Endodermal cell (in vitro differentiated cells): ENCODE measurements at places on chromosomes 1 and 21. TPM values are rescaled to one million over a fixed set of nuclear protein-coding genes. Genes with fewer than 3 reads are reported as not detected.

DNA sequence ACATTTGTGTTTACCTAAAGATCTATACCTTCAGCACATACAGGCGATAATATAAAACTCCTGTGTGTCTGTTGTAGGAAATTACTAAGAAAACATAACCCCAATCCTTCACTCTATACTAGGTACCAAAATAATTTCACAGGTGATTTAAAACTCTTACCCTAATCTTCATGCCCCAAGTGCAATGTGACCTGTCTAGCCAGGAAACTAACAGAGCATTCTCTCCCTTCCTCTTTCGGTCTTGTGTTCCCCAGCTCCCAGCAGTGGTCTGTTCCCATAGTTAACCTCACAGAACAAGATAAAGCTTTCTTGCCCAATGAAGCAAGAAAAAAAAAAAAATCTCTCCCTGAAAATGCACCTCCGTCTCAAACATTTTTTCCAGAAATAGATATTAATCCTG, 493.5 kb downstream of the DPYD start:
- H3K27ac ChIP-seq = no peak overlapping the region
- no peaks in the 10 kb centered on the region for H3K36me3 ChIP-seq
- no peaks in the 10 kb centered on the region for H3K27me3 ChIP-seq

MTR gene
- total RNA-seq = 28.4 and 28.5 TPM in 2 replicates

ERICH3 gene
- not detected in 2 replicates for total RNA-seq

- no peak for DNase-seq
- H3K4me3 ChIP-seq = no peak overlapping the region
- no peaks in the 10 kb centered on the region for H3K27me3 ChIP-seq
- no peaks in the 10 kb centered on the region for H3K36me3 ChIP-seq
- peaks cover 3% of the 10 kb centered on the region for H3K4me1 ChIP-seq
Observed at GRCh38 chr1:185355947-185356346, 38.9 kb upstream of the IVNS1ABP start.

NOL9 gene
- total RNA-seq = 22.5 to 39.3 TPM (median 35.0 TPM) in 3 replicates

SNX7 gene
- total RNA-seq = 37.5 and 39.1 TPM in 2 replicates

GRCh38 chr1:106727171-106727570, 329.3 kb upstream of the PRMT6 start:
- H3K4me3 ChIP-seq = no peak overlapping the region
- DNase-seq = no peak
- H3K27ac ChIP-seq = no peak overlapping the region

GRCh38 chr1:89918127-89918793, 76.7 kb upstream of the ZNF326 start:
- peaks cover 25% of the 10 kb centered on the region for H3K4me1 ChIP-seq
- H3K27ac ChIP-seq = no peak overlapping the region
- H3K4me3 ChIP-seq = no peak overlapping the region
- H3K36me3 ChIP-seq = peaks cover 3% of the 10 kb centered on the region
- no peaks in the 10 kb centered on the region for H3K27me3 ChIP-seq
- DNase-seq = no peak

SLC27A3 gene
- total RNA-seq = 53.2 and 60.6 TPM in 2 replicates

PIAS3 gene
- total RNA-seq = 40.1 to 53.4 TPM (median 50.1 TPM) in 3 replicates

- H3K36me3 ChIP-seq = no peaks in the 10 kb centered on the region
- DNase-seq = peak; percentile 78
- peaks cover 38% of the 10 kb centered on the region for H3K4me1 ChIP-seq
- no peak overlapping the region for H3K4me3 ChIP-seq
- peak overlapping the region; percentile 79 for H3K27ac ChIP-seq
Observed at GRCh38 chr1:54475357-54475881, 69.2 kb upstream of the SSBP3 start.

GRCh38 chr1:19559641-19560040, 74.3 kb upstream of the CAPZB start:
- H3K4me1 ChIP-seq = no peaks in the 10 kb centered on the region
- no peaks in the 10 kb centered on the region for H3K36me3 ChIP-seq

- no peak for DNase-seq
- peaks cover 31% of the 10 kb centered on the region for H3K36me3 ChIP-seq
- H3K27ac ChIP-seq = no peak overlapping the region
- H3K4me1 ChIP-seq = peaks cover 7% of the 10 kb centered on the region
- no peak overlapping the region for H3K4me3 ChIP-seq
Observed at GRCh38 chr1:240198376-240198775, 106.7 kb downstream of the FMN2 start.

SEC16B gene
- 1.5 to 2.3 TPM (median 1.7 TPM) in 3 replicates for total RNA-seq
